ENCODE measurements at places on chromosomes 6 and 20.

- DNase-seq, result no peak
Measured at GRCh38 chr6:1263039-1263849, 48.7 kb upstream of the FOXQ1 start.

- DNase-seq, result no peak
Measured at GRCh38 chr6:141033101-141033500, 1099.6 kb upstream of the GJE1 start.

DNA sequence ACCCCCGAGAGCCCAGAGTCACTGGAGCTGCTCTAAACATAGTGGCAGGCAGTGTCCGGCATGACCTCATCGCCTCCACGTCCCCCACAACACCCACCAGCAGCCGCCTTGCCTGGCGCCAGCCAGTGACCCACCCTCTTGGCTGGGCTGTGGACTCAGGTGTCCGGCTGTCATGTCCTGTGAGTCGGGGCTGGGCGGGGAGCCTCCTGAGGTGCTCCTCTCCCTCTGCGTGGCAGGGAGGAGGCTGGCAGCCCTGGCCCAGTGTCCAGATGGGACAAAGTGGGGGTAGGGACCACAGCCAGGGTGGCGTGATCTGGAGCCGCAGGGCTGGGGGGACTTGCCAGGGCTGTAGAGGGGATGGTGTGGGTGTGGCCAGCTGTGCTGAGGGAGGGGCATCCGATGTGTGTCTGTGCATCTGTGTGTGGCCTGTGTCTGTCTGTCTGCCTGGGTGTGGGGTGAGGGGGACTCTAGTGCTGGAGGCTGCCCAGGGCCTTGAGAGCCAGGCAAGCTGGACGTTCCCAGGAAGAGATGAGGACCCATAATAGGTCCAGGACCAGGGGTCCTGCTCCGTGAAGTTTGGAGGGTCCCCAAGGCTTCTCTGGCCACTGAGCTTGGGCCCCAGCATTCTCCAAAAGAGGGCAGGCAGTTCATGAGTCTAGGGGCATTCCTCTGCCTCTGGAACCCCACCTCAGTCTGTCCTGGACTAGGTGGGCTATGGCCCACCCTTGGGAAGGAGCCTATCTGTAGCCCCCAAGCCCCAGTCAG lies 2.3 kb upstream of the SOX18 start:
- DNase-seq, result no peak

- DNase-seq, result no peak
Measured at GRCh38 chr6:118228886-118229285, 319.2 kb upstream of the PLN start.

DNA sequence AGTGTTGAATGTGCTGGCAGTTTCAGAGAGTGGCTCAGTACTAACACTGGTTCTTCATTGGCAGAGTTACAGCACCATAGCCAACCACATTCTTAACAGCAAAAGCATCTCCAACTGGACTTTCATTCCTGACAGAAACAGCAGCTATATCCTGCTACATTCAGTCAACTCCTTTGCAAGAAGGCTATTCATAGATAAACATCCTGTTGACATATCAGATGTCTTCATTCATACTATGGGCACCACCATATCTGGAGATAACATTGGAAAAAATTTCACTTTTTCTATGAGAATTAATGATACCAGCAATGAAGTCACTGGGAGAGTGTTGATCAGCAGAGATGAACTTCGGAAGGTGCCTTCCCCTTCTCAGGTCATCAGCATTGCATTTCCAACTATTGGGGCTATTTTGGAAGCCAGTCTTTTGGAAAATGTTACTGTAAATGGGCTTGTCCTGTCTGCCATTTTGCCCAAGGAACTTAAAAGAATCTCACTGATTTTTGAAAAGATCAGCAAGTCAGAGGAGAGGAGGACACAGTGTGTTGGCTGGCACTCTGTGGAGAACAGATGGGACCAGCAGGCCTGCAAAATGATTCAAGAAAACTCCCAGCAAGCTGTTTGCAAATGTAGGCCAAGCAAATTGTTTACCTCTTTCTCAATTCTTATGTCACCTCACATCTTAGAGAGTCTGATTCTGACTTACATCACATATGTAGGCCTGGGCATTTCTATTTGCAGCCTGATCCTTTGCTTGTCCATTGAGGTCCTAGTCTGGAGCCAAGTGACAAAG lies 17.0 kb upstream of the ADGRF4 start:
- DNase-seq, result no peak

- DNase-seq, result no peak
Measured at GRCh38 chr6:113680301-113680700, 176.8 kb upstream of the MARCKS start.

- DNase-seq, result no peak
Measured at GRCh38 chr20:18985551-18985950, 172.0 kb downstream of the SCP2D1 start.

- DNase-seq, result no peak
Measured at GRCh38 chr20:6040958-6041807, 12.7 kb downstream of the LRRN4 start.

DNA sequence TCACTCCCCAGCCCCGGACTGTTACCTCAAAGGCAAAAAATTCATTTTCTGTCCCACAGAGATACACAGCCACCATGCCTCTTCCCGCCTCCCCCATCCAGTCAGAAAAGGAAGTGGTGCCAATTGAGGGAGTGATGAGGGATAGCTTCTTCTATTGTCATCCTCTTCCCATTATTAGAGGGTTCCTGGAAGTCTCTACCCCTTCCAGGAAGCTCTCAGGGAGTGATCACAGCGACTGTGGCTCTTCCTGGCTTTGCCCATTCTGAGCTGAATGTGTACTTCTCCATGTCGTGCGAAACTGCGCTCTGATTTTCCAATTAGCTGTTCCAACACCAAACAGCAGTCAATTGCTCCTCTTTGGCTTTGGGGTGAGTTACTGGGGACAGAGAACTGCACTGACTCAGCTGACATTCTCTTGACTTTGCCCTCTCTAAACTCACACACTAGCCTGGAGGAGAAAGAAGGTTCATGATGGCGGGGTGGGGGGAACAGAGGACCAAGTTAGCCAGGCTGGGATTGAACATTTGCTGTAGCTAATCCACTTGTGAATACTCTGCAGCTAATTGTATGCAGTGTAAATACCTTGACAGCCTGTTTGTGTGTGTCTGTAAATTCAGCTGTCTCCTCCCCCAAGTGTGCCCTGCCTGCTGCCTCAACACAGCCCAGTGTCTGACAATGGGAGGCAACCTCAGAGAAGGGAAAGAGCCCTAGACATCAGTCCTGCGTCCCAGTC lies 2.4 kb upstream of the MDGA1 start:
- no peak for DNase-seq

DNA sequence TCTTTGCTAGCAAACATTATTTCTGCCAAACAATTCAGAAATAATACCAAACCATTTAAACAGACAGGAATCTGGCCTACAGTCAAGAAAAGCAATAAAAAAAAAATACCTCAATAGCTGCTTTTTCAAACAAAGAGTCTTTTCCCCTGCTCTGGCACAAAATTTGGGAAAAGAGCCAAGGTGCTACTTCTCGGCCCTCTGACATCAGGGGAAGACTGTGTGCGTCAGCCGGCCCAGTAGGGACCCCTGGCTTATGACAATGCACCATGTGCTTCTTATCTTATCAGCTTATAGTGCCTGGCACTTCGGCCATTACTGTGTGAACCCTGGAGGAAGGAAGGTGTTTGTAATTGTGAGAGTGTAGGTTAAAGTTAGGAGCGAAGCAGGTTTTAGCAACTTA lies 89.4 kb downstream of the PDE10A start:
- DNase-seq, result no peak

GRCh38 chr6:44800171-44800783 lies 412.8 kb downstream of the CDC5L start:
- no peak for DNase-seq

GRCh38 chr20:63577317-63577894 lies 3.4 kb upstream of the HELZ2 start:
- peak; percentile 26 for DNase-seq

- no peak for DNase-seq
Measured at GRCh38 chr20:57082357-57082945, 184.0 kb downstream of the BMP7 start.

DNA sequence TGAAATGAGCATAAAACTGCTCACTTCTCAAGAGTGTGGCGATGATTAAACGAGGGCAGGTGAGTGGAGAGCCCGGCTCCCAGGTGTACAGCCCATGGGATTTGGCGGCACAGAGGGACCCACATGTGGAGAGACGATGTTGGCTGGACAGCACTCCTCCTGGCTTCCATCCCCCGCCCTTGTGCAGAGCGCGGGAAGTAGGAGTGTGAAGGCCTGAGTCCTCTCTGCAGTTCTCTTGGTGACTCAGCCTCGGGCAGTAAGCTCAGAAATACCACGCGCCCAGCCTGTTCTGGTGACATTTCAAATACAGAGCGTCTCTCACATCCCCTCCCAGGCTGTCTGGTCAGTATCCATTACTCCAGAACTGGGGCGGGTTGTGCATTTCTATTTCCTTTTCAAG lies 94.2 kb upstream of the SRSF6 start:
- DNase-seq, result no peak

DNA sequence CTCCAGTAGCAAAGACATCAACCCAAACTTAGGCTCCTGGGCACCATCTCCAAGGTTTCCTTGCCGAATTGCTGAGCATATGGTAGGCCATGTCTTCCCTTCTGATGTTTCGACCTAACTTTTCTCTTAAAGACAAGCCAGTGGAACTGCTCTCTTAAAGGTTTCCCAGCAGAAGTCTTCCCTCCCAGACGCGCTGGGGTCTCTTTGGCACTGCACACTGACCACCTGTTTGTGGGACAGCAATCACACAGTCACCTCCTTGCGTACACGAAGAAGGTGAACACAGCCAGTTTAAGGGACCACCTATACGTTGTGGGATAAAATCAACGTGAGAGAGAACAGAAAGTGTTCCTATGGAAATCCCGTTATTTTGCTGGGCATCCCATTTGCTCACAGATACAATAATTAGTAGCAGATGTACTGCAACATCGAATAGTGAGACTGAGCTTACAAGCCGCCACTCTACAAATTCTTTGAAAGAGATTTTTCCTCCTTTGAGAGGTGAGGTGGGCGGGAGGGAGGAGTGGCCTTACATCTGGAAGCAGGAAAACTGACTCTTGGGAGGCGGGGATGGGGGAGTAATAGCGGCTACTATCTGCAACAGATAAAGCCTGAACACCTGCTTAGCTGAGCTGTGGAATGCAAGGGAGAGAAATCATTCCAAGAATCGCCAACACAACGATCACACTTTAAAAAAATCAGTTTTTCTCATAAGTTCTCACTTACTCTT lies 9.9 kb downstream of the GRIK2 start:
- DNase-seq, result no peak

DNA sequence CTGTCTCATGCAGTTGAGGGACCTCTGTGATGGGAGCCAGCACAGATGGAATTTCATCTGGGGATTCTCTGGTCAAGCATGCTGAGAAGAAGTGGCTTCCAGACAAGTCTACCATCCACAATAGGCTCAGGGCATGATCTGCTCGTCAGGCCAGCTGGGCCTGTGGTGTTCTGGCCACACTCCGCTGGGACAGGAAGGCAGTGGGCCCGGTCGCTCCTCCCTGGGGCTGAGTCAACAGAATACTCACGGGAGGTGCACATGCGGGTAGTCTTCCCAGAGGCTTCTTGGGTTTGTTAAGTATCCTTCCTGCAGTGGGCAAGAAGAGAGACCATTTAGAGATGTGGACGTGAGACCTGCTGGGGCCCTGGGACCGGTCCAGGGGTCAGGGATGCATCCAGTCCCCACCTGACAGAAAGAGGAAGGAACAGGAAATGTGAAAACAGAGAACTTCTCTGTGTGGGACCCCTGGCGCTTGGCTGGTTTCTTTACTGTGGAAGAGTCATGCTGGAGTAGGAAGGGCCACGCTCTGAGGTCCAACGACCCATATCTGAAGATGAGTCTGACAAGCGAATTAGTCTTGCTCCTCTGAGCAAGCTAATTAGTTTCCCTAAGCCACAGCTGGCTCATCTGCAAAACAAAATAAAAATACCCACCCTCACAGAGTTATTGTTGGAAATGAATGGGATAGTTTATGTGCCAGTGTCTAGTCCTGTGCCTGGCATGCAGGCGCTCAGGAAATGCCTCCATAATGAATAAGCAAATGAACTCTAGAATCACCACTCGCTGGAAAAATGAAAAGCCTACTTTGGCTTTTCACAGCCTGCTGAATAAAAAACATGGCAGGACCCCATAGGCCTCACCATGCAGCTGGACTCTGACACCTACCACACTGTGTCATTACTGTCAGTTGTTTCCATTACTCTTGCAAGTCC lies 67.3 kb downstream of the TRAM2 start:
- DNase-seq, result no peak

GRCh38 chr6:1123386-1124375 lies 188.2 kb upstream of the FOXQ1 start:
- DNase-seq, result no peak

- peak; percentile 63 for DNase-seq
Measured at GRCh38 chr6:21524201-21524600, 69.3 kb upstream of the SOX4 start.

DNA sequence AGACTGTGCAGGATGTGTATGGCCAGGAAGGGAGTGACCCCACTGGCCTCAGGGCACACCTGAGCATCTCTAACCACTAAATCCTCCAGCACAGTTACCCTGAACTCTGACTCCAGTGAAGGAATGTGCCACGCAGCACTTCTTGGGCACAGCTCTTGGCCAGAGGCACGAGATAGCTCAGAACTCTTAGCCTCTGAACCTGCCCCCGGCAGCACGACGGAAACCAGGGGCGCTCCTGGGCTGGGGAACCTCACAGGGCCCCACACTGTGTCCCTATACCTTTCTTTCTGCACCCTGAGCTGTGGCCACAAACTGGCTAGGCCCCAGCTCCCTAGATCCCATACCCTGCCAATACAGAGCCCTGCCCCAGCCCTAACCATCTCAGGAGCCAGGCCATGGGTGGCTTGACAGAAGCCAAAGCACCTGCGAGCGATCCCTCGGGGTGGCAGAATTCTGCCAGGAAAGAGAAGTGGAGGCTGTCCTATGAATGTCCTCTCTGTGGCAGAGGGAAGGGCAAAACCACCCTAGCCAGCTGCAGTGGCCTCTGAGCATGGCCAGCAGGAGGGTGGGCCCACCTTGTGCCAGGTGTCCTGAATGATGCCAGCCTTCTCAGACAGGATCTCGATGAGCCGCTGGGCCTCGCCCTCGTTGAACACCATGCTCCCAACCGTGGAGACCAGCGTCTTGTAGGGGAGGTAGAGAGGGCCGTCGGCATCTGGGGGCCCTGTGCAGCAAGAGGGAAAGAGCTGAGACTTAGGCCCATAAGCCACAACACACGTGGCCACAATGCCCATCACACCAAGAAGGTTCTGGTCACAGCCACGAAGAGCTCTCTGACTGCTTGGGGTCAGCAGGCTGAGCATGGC lies 39.4 kb downstream of the RRBP1 start:
- no peak for DNase-seq

DNA sequence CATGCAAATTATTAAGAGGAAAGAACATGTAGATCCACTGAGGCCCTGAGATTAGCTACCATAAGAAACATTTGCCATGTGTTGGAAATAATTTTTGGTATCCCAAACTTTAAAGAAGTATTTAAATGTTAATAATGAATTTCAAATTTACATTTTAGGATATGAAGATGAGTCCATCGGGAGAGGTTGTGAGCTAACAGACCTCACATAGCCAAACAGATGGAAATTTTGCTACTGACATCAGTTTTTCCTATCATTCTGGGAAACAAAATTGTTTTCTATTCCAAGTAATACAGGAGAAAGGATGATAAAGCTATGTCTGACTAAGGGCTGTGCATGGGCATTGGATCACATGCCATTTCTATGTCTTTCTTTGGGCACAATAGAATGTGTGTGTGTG lies 809.6 kb downstream of the TENT5A start:
- no peak for DNase-seq
